ENCODE measurements at places on chromosomes 7 and 10.

- no peak for DNase-seq
Observed at GRCh38 chr7:129094501-129094900, 39.6 kb upstream of the TNPO3 start.

- DNase-seq = no peak
Observed at GRCh38 chr7:128114806-128115205, 83.6 kb upstream of the LRRC4 start.

GRCh38 chr7:74084722-74085578 is 1.3 kb downstream of the LIMK1 start:
- no peak for DNase-seq

DNA sequence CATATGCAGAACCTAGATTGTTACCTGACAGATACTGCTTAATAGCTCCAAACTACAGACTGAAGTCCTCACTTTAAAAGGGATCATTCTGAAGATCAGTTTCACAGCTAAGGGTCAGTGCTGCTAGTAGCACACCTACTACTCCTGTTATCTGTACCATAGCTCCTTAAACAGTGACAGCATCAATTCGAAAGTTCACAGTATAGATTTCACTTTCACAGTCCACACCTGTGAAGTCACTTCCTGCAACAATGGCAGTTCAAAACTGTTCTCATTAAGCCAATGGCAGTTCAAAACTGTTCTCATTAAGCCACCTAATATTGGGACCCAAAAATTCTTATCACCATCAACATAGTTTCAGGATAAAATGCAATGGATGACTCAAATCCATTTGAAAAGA is 10.7 kb upstream of the FHIP2A start:
- DNase-seq = no peak

DNA sequence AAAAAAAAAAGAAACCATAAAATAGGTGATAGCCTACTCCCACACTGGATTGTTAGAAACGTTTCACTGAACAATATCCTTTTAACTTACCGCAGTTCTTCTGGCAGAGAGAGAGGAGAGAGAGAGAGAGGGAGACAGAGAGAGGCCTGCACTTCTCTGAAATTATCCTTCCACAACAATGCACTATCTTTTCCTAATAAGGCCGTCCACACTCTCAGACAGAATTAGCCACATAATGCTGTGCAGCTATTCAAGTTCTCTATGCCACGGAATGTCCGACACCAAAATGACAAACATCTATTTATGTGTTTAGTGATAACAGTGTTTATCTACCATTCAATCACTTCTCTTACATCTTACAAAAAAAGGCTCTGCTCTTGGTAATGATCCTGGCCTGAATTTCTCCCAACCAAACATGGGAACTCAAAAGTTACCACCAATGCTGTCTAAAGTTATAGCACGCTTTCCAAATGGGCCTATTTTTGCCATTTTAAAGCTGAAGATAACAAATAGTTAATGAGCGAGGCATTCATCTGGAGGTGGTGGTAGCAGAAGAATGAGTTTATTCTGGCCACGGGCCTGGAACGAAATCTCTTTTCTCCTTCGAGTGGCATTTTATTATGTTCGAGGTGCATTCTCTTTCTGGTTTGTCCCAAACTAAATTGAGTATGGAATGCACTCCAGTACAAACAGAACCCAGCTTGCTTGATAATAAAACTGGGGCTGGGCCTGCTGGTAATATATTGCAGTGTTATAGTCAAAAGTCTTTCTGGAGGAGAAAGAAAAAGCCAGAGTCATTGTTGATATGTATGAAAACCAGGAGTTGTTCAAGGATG is 160.2 kb upstream of the SVIL start:
- DNase-seq = no peak
